GM18507 (cell line): ENCODE measurements at places on chromosomes 13 and 19.

GRCh38 chr19:55116859-55117662, at the start of gene PPP1R12C:
Gene PPP1R12C (minus strand): TSS chr19:55117637. CDS start chr19:55117543, 94 bp downstream.
- no peak for DNase-seq

- peak; percentile 66 for DNase-seq
Observed at GRCh38 chr19:1648459-1648849, 4.0 kb downstream of the TCF3 start.

- no peak for DNase-seq
Observed at GRCh38 chr19:16012552-16012951, 63.7 kb upstream of the TPM4 start.

- no peak for DNase-seq
Observed at GRCh38 chr19:48842789-48843162, 6.5 kb upstream of the HSD17B14 start.

- no peak for DNase-seq
Observed at GRCh38 chr13:73754241-73754640, 380.0 kb downstream of the KLF12 start.

DNA sequence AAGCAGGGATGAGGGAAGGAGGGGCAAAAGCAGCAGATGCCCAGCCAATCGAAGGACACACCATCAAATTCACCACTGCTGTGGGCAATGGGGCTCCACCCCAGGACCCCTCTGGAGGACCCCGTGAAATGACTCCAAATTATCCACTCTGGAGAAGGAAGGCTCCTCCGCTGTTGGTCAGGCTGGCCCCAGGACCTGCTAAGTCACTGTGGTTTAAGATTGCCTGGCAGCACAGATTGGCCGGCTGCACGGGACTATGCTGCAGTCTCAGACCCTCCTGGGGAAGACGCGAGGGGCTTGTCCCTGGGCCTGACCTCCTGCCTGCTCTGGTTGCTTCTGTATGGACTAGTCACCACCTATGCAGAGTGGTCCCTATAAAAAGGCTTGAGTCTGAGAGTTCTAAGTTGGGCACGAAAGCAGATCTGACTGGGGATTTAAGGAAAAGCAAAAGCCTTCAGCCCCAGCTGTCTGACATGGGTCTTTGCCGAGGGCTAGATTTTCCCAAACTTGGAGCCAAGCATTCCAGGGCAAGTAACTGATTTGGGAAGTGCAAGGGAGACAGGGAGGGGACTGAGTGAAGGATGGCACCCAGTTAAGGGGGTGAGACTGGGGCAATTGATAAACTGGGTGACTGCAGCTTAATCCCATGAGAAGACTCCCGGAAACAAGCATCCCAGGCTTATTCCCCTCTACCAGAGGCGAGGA, 91.7 kb downstream of the TSHZ3 start:
- no peak for DNase-seq

GRCh38 chr13:91185294-91185863, 162.1 kb upstream of the MIR17HG start:
- DNase-seq, result no peak

DNA sequence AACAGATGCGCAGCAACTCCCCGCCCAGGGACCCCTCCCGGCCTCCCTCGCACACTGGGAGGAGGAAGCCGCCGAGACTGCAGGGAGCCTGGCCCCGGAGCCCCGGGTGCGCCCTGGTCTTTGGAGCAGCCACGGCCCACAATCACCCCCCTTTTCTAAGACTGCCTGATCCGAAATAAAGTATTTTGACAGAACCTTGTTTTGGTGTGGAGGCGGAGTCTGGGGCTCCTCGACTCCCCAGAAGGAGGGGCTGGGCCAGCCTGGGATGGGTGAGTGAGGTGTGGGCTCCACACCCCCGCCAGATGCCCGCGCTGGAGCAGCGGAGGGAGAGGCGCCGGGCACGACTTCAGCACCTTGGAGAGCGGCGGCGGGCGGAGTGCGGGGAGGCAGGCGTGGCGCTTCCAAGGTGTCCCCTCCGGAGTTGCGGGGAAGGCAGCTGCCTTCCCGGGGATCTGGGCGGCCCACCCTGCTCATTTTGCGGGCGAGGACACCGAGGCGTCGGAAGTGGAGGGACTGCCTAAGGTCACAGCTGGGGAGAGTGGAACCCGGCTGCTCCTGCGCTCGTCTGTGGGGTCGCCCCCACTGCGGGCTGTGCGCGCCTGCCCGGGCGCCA, 9.4 kb downstream of the SIRT6 start:
- DNase-seq, result no peak

GRCh38 chr19:50908336-50908735, 2.9 kb downstream of the KLK4 start:
- DNase-seq, result no peak

DNA sequence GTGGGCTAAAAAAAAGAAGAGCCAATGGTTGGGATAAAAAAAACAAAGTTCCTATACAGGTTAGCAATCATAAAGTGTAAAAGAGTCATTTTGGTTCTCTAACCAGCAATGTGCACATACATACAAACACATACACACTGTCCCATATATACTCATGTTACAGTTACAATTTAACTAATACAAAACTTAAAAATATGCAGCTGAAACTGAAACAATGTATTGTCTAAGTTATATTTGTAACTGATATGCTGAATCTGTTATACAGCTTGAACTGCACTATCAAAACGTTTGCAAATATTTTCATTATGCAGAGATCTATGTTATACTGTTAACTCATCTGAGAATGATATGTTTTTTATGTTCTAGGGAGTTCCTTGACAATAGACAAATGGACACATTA, 173.7 kb downstream of the KLF12 start:
- DNase-seq, result no peak
